DMS79 (cell line): ENCODE measurements at places on chromosomes 5 and 9.
A peak's percentile ranks its signal among the peaks of the same experiment; 100 is the strongest.

DNA sequence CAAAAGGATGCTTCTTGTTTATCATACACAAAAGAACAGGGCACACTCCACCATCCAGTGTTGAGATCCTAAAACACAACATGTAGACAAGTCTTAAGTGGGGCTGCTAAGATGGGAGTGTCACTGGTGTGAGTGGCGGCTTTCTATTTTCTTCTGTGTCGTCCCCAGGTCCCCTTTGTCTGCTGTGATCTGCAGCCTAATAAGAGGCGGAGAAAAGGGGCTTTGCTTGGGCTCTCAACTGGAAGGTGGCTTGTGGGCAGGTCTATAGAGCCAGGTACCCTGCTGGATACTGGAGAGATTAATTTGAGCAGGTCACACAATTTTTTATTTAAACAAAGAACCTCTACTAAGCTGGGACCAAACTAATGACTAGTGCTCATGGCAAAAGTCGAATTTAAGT, 126.1 kb upstream of the SAP30L start:
- no peak for DNase-seq

- DNase-seq = peak; percentile 68
Measured at GRCh38 chr9:95023217-95024003, 294.1 kb downstream of the FANCC start.

- DNase-seq = no peak
Measured at GRCh38 chr5:39599721-39600431, 175.1 kb upstream of the DAB2 start.

DNA sequence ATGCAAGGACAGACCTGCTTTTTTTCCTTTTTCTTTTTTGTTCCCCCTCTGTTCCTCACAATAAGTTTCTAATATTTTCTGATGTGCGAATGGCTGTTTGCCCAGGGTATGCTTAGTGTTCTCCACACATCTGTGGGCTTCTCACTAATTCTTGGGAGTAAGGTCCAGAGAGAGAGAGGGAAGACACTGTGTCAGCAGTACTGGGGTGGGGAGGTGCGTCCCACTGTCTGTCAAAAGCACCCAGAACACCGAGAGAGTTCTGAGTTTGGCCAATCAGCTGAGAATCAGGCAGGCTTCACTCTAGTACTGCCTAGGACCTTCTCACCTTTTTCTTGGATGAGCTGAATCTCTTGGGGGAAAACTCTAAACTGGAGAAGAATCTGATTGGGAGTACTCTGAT, 61.8 kb downstream of the ELL2 start:
- DNase-seq = no peak

DNA sequence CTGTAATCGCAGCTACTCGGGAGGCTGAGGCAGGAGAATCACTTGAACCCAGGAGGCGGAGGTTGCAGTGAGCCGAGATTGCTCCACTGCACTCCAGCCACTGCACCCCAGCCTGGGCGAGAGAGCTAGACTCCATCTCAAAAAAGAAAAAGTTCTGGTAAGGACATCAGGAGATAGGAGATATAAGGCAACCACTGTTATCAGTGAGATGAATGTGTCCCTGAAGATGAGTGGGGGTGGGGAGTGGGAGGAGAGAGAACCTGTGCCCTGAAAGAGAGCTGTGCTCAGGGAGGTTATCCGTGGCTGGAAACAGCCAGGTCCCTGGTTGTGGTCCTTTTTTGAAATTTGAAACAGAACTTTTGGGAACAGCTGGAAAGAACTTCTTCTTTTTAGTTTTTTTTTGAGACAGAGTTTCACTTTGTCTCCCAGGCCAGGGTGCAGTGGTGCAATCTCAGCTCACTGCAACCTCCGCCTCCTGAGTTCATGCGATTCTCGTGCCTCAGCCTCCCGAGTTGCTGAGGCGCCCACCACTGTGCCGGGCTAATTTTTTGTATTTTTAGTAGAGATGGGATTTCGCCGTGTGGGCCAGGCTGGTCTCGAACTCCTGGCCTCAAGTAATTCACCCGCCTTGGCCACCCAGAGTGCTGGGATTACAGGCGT, 2.6 kb downstream of the PTPA start:
- no peak for DNase-seq

DNA sequence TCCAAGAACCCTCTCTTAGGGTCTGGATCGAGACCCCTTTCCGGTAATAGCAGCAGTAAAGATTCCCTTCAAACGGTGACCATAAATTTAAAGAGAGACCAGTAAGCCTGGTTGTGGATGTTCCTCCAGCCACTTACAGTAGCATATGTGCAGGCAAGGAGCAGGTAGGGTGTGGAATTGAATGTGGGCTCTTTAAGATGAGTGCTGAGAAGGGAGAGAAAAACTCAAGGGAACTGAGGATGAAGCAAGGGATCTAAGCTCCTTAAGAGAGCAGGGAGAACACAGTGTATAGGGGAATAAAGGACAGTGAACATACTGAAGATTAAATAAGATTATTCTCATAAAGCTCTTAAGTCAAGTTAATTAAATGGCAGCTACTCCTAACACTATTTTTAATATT, 51.3 kb downstream of the DPYSL3 start:
- DNase-seq = no peak

- no peak for DNase-seq
Measured at GRCh38 chr5:179606071-179606909, 17.2 kb downstream of the HNRNPH1 start.

- DNase-seq = peak; percentile 69
Measured at GRCh38 chr9:111599092-111599954, at the start of gene PTGR1. PTGR1 (minus strand) TSS chr9:111599647; CDS start chr9:111597422, 2,225 bp downstream.

DNA sequence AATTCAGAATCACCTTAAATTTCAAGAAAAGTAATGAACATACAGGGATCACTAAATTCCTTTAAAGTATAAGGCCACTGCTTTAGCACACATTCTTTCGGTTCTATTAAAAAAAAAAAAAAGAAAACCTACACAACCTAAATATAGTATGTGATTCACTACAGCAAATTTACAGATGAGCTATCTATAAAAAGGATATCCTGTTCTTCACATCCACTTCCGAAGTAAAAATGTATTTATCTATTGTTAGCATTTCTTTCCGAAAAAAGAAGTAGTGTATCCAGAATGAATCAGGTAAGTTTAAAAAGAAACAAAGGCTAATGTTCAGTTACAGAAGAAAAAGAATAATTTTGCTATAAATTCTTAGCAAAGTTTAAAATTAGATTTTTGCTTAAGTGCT, 70.2 kb downstream of the ECPAS start:
- no peak for DNase-seq

DNA sequence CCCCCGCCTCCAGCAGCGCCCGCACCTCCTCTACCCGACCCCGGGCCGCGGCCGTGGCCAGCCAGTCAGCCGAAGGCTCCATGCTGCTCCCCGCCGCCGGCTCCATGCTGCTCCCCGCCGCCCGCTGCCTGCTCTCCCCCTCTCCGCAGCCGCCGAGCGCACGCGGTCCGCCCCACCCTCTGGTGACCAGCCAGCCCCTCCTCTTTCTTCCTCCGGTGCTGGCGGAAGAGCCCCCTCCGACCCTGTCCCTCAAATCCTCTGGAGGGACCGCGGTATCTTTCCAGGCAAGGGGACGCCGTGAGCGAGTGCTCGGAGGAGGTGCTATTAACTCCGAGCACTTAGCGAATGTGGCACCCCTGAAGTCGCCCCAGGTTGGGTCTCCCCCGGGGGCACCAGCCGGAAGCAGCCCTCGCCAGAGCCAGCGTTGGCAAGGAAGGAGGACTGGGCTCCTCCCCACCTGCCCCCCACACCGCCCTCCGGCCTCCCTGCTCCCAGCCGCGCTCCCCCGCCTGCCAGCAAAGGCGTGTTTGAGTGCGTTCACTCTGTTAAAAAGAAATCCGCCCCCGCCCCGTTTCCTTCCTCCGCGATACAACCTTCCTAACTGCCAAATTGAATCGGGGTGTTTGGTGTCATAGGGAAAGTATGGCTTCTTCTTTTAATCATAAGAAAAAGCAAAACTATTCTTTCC, 19.3 kb downstream of the CDKN2A start:
- DNase-seq = peak; percentile 93
